ENCODE measurements at places on chromosomes 13 and 19.

DNA sequence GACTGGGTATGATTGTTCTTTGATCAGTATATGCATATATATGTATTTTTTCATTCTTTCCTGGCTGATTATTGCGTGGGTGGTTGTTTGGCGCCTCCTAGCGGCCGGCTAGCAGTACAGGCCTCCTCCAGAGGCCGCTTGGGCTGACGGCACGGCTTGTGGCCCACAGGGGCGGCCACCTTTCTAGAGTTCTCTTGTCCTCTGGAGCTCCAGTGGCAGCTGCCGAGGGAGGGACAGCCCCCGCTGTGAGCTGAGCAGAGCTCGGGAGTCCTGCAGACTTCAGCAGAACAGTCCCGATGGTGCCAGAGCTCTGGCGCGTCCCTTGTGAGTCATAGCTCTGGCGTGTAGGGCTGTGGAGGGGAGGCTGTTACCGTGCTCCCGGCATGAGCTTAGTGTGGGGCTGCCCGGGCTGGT is 22.5 kb upstream of the ZNF429 start:
- no peaks in the 10 kb centered on the region for H3K36me3 ChIP-seq
- no peaks in the 10 kb centered on the region for H3K27me3 ChIP-seq

DNA sequence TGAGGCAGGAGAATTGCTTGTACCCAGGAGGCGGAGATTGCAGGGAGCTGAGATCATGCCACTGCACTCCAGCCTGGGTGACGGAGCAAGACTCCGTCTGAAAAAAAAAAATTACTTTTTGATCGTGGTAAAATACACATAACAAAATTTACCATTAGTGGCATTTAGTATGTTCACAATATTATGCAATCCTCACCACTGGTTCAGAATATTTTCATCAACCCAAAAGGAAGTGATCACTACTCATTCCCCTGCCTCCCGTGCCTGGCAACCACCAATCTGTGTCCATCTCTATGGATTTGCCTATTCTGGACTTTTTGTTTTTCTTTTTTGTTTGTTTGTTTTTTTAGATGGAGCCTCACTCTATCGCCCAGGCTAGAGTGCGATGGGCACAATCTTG is 1.2 kb upstream of the PALM3 start:
- no peaks in the 10 kb centered on the region for H3K36me3 ChIP-seq
- H3K27me3 ChIP-seq = peaks cover 13% of the 10 kb centered on the region
- H3K4me1 ChIP-seq = peaks cover 32% of the 10 kb centered on the region

- H3K27ac ChIP-seq = no peak overlapping the region
- H3K4me3 ChIP-seq = no peak overlapping the region
- no peak for DNase-seq
Observed at GRCh38 chr19:38089440-38089839, 134.6 kb downstream of the DPF1 start.

GRCh38 chr13:42422681-42423080 is 150.7 kb downstream of the AKAP11 start:
- no peaks in the 10 kb centered on the region for H3K4me1 ChIP-seq
- H3K4me3 ChIP-seq = no peak overlapping the region
- no peaks in the 10 kb centered on the region for H3K27me3 ChIP-seq
- no peak overlapping the region for H3K27ac ChIP-seq
- DNase-seq = no peak

DNA sequence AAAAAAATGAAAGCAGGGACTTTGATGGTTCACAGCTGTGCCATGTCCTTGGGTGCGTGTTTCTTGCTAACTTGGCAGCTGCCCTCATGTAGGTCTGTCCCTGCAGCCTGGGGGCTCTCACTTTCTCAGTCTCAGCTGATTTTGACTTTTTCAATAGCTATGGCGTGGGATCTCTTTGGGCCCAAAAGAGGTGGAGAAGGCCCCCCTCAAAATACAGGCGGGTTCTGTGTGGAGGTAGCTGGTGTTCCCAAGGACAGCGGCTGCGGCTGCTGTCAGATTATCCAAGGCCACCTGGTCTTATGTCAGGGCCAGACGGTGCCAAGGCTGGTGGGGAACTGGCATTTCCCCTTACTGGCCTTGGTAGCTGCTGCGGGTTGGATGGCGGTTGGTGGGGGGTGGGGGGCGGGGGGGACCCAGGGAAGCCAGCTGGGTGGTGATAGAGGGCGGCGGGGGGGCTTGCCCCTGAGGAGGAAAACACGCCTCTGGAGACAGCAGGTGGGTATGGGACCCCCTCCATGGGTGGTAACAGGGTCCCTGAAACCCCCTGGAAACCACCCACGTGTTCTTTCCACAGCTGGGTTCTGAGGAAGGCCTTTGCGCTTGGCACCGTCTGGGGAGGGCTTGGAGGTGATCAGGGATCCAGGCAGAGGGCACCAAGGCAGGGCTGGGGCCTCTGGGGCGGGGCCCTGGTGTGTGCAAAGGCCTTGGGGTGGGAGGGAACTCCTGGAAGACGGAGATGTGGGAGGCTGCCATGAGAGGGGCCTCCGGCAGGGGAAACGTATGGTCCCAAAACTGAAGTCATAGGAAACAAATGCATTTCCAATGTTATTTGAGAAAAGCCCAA is 4.1 kb downstream of the TIMM13 start:
- H3K4me1 ChIP-seq = peaks cover 28% of the 10 kb centered on the region
- DNase-seq = no peak
- peaks cover 25% of the 10 kb centered on the region for H3K36me3 ChIP-seq
- no peaks in the 10 kb centered on the region for H3K27me3 ChIP-seq

GRCh38 chr13:110297011-110297410 is 9.9 kb downstream of the COL4A1 start:
- H3K4me1 ChIP-seq = peaks cover 12% of the 10 kb centered on the region
- H3K4me3 ChIP-seq = no peak overlapping the region
- H3K27me3 ChIP-seq = peaks cover 29% of the 10 kb centered on the region
- DNase-seq = no peak

All from stomach (tissue), 19 donors.